CD4-positive, alpha-beta T cell treated with Interleukin-10 for 1 hour (primary cell): ENCODE measurements at places on chromosomes 11 and 22.

DNA sequence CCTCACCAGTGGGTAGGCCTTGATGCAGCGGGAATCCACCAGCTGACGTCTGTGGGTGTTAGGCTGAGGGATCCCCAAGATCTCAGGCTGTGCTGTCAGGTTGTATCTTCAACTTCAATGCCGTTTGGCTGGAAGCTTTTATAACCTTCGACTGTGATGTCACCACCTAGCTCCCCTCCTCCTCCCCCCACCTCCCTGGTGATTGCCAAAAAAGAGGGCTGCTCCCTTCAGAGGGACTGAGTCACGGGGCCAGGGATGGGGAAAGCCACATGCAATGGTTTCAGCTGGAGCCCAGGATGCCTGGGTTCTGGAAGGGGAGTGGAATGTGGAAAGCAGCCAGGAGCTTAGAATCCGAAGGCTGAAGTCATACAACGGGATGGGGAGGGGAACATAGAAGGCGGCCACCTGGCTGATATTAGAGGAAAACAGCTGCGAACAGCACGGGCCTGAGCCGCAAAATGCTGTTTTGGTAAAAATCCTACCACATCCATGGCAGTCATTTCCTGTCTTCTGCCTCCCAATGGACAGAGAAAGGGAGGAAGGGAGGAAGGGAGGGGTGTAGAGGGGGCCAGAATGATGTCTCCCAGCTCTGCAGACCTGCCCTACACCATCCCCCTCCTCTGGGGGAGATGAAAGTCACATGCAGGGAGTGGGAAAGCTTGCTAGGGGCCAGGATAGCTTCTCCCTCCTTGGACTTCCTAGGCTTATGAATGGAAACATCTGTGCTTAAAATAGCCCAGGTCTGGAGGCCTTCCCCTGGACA is at the start of gene LRRN4CL:
TSS of gene LRRN4CL (minus strand) at position 110 of the 763 bp plus-strand sequence. CDS start 1,022 bp downstream, outside the sequence.
- no peak for DNase-seq

DNA sequence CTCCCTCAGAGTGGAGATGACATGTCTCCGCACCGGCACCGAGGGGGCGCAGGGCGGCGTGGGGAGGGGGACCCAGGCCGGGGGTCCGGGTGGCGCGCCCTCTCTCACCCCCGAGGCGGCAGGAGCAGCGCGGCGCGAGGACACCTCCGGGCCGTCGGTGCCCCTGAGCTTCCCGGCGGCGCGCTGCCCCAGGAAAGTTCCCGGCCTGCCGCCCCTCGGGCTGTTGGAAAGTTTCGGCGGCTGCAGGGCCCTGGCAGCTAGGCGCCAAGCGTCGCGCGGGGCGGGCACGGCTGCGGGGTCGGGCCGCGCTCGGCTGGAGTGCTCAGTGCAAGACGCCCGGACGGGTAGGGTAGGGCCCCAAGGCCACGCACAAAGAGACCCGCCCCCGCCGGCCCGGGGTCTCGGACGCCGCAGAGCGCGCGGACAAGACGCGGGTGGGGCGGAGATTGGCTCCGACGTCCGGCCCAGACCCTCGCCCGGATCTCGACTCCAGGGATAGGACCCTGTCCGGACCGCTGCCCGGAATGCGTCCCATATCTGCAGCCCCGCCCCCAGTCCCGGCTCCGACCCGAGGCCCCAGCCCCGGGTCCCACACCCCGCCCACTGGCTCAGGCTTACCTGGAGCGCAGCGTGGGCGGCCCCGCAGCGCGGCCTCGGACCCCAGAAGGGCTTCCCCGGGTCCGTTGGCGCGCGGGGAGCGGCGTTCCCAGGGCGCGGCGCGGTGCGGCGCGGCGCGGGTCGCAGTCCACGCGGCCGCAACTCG is 471 bp downstream of the ARVCF start:
- peak; percentile 23 for DNase-seq

DNA sequence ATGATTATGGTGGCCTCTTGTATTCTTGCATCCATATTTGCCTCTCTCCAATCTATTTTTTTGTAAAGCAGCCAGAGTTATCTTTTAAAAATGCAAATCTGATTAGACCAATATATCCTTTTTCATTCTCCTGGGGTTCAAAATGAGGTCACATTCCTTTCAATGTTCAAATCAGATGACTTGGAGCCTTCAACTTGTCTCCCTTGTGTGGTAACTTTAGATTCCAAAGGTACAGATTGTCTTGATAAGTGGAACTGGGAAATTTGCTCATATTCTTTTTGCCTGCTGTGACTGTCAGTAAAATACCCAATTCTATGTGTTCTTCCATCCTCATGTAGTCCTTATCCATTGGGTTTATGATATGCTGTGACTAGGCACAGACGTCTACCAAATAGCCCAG is 15.1 kb upstream of the CAPRIN1 start:
- DNase-seq, result no peak

DNA sequence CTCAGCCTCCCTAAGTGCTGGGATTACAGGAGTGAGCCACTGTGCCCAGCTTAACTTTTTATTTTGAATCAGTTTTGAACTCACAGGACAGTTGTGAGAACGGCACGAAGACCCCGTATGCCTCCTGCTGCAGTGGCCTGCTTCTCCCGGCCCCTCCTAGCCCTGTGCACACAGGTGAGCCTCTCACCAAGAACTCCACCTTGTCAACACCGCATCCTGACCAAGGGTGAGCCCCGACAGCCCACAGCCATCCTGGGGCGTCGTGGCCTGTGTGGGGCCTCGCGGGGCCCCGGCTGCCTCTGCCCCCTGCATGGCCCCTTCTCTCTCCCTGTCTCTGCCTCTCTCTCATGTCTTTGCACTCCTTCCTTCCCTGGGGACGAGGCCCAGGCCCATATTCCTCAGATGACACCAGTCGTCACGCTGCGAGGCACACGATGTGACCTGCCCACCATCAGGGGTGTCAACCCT is 38.8 kb downstream of the GNB1L start:
- no peak for DNase-seq

DNA sequence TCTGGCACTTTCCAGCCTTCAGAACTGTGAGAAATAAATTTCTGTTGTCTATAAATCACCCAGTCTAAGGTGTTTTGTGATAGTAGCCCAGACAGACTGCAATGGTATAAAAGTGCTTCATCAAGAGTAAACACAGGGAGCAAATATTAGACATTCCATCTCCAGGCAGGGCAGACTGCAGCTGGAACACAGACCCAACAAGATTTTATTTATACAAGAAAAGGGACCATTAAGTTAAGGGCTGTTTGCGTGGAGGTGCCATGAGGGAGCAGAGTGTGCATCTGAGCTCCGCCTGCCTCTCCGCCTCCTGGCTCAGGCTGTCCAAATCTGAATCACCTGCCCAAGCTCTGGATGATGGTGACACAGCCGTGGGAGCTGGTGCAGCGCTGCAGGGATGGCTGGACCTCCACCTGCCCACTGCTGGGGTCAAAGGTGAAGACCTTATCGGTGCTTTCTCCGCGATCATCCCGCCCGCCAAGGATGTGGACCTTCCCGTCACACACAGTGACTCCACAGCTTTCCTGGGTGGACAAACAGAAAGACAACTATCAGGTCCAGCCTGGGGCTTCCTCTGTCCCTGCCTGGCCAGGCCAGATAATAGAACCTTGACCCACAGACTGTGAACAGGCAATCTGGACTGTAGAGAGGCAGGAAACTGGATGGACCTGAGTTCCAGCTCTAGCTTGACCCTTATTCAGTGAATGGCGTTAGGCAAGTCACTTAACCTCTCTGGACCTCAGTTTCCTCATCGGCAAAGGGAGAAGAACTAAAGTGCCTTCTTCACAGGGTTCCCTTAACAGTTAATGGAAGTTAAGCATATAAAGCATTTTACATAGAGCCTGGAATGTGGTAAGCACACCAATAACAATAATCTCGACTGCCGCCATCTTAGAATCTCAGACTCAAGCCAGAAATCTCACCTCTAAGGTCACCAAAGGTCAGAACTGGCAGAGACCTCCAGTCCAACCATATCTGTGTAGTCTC is 10.5 kb downstream of the KLHL35 start:
- DNase-seq, result no peak

DNA sequence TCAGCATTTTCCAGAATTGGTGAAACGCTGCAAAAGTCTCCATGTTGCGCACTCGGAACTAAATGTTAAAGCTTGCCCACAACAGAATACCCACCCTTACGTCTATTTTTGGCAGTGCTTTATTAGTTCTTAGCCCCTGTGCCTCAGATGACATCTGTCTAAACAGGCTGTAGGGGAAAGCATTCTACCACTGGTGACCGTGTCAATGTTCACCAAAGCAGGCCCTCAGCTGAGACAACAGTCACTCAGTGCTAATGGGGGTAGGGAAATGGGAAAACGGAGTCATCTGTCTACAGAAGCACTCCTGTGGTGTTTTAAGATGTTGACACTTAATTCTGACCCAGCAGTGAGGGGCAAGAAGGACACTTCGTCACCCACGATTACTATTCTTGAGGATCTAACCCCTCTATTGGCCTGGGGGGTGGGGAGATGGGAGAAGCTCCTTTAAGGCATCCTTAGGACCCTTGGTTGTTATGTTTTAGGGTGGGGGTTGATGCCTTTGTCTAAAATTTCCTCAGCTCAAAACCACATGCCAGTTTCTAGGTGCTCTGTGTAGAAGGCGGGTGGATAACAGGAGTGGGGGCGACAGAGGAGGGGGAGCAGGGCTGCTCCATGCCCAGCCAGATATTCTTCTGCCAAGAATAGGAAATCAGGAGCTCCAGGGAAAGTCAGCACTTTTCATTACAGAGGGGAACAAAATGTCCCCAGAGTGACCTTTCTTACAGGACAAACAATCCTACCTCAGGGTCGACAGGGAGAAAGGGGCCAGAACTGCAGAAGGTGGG is 15.6 kb upstream of the MFRP start:
- no peak for DNase-seq

DNA sequence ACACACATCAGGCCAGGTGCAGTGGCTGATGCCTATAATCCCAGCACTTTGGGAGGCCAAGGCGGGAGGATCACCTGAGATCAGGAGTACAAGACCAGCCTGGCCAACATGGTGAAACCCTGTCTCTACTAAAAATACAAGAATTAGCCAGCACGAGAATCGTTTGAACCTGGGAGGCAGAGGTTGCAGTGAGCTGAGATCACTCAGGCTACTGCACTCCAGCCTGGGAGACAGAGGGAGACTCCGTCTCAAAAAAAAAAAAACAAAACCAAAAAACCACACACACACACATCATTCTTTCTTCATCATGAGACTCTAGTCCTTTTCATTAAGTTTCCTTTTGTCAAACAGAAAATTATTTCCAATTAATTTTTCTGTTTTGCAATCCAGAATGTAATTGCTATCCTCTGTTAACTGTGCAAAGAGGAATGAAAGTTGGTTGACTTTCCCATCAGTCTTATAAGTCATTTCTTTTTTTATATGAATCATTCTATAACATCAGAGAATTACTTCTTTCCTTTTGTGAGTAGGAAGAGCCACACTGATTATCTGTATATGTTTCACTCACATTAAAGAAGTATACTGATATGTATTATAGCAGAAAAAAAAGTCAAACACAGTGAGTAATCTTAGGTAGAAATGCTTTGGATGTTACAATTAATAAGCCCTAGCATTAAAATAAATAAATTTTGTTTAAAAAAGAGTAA is 52.2 kb downstream of the HORMAD2 start:
- DNase-seq, result no peak

- DNase-seq, result no peak
Observed at GRCh38 chr22:28986366-28986765, 75.3 kb downstream of the C22orf31 start.

DNA sequence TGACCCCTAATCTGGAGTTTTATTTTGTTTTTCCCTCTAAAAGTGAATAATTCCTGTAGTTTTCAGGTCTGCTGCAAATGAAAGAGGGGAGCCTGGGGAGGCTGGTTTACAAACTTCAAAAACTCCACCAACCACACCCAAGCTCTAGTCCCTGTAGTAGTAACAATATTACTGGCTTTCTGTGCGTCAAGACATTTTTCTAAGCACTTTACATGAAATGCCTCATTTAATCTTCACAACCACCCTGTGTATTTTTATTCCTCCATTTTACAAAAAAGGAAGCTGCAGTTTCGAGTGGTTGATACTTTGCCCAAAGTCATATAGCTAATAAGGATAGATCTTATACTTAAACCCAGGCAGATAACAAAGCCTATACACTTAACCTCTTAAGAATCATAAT is 23.5 kb downstream of the CTNND1 start:
- DNase-seq, result no peak

DNA sequence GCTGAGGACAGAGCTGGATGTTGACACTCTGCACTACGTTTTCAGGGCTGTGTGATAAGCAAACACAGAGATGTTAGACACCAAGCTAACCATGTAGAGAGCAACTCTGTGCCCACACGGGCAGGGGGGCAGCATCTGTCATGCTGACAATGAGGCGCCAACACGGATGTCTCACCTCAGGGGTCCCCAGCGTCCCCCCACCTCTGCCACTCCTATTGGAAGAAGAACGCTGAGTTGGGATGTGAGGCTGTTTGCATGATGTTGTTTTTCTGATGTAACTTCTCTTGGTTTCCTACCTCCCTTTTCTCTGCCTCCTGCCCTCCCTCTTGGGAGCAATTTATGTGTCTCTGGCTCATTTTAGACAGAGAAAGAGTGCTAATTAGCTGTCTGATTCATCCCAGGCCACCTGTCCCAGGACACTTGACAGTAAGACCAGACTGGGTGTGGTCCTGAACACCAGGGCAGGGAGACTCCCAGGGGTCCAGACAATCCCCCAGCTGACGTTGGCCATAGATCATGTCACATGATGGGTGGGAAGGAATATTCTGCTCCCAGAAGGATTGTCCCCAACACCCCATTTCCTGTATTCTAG is 89.2 kb upstream of the NCAM1 start:
- no peak for DNase-seq

DNA sequence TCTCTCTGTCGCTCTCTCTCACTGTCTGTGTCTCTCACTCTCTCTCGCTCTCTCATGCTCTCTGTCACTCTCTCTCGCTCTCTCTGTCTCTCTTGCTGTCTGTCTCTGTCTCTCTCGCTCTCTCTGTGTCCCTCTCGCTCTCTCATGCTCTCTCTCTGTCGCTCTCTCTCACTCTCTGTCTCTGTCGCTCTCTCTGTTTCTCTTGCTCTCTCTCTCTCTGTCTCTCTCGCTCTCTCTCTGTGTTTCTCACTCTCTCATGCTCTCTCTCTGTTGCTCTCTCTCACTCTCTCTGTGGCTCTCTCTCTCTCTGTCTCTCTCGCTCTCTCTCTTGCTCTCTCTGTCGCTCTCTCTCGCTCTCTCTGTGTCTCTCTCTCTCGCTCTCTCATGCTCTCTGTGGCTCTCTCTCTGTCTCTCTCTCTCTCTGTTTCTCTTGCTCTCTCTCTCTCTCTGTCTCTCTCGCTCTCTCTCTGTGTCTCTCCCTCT is 33.2 kb upstream of the BRSK2 start:
- no peak for DNase-seq

- DNase-seq, result no peak
Observed at GRCh38 chr11:132101881-132102280, 731.5 kb downstream of the NTM start.

GRCh38 chr11:110710628-110711381 is 1.4 kb downstream of the ARHGAP20 start:
- DNase-seq, result no peak

- DNase-seq, result no peak
Observed at GRCh38 chr11:131662317-131662972, 292.0 kb downstream of the NTM start.

DNA sequence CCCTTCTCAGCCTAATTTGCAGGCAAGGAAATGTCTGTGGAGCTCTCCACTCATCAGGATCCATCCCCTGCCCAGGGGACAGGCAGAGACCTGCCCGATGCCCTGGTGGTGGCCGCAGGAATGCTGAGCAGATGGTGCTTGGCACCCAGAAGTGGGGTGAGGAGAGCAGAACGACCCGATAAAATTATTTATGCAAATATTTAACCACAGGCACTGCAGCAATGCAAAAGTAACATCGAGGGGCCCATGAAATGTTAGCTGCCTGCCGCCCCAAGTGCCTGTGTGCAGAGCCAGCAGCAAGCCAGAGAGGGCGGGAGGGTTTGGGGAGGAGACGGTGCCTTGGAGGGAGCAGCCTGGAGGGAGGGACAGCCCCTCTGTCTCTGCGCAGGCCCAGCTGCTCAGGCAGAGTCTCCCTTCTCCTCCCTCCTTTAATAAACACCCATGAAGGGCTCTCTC is 205.5 kb downstream of the CTTN start:
- DNase-seq, result no peak
